T-cell (primary cell): ENCODE measurements at places on chromosomes 1 and 21. TPM values are rescaled to one million over a fixed set of nuclear protein-coding genes. Genes with fewer than 3 reads are reported as not detected.

The TAF5L gene
- total RNA-seq: 19.4 TPM

The CLIC6 gene
- 0.98 TPM for total RNA-seq

The PFKFB2 gene
- total RNA-seq: 4.7 TPM

The PPIAL4G gene
- total RNA-seq: 2.1 TPM

The BGLAP gene
- 3.6 TPM for total RNA-seq
